Left forelimb (tissue), 1 donor: ENCODE measurements at places on chromosomes 2 and 18.

DNA sequence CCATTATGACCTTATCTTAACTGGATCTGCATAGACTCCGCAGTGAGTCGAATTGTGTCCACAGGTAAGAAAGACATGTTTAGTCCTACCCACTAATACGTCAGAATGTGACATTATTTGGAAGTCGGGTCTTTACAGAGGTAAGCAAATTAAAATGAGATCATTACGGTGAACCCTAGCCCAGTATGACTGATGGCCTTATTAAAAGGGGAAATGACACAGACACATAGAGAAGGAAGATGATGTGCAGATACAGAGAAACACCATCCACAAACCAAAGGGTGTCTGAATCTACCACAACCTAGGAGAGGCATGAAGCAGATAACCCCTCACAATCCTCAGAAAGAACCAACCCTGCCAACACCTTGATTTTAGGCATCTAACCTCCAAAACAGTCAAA is 135.6 kb downstream of the GALNT1 start:
- DNase-seq = no peak

GRCh38 chr18:76430636-76431035 is 64.4 kb downstream of the ZNF516 start:
- no peak for DNase-seq

DNA sequence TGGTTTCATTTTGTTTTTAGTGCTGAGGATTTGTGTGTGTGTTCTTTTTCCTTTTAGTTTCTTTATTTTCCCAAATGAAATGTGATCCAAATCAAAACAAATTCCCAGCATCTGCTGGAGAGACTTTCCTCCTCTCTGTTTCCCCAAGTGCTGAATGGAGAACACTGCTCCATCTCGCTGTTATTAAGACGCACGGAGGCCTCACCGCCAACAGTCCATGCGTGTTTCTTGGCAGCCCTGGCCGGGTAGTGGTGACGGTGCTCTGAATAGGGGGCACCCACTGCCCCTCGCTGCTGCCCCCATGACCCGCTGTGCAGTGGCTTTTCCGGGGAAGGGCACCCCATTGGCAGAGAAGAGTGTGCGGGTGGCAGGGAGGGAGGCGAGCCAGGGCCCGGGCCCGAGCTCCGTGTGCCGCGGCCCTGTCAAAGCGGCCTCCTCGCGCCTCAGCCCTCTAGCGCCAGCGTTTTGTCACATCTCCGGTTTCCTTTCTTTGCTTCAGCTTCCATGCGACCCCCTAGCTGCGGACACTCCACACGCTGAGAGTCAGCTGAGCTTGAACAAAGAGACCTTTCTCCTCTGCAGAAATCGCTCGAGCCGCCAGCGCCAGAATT is 473.7 kb upstream of the SALL3 start:
- DNase-seq = peak; percentile 55

DNA sequence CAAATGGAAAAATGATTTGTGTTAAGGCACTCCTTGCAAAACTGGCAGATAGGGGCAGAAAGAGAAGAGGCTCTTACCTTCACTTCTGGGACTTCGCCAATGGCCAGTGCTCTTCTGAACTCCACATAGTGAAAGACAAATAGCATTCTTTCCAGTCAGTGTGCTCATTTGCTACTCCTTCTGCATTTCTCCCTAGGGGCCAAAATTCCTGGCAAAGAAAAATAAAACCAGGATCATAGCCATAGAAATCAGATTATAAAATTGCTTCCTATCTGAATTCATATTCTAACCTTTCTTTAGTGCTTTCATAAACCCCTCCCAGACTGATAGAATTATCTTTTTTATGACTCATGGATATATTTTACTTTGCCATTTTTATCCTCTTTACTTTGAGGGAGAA is 56.9 kb upstream of the PELI1 start:
- no peak for DNase-seq

GRCh38 chr2:74474899-74475298 is 2.4 kb upstream of the MRPL53 start:
- DNase-seq = no peak
